ENCODE measurements at places on chromosomes 5 and 9.

DNA sequence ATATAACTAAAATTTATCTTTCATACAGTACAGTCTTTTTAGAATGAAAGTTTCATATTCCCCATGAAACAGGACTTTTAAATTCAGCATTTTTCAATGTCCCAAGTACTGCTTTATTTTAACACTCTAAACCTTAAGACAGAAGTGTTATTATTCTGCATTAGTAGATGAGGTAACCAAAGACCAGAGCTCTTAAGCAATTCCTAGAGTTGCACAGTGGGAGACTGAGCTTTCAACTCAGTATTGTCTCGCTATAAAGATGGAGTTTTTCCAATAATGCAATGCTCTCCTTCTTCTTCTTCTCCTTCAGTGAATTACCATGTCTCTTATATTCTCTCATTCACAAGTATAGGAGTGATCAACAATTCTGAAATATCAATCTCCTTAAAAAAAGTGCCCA is 479.7 kb downstream of the CETN3 start:
- no peak for DNase-seq

DNA sequence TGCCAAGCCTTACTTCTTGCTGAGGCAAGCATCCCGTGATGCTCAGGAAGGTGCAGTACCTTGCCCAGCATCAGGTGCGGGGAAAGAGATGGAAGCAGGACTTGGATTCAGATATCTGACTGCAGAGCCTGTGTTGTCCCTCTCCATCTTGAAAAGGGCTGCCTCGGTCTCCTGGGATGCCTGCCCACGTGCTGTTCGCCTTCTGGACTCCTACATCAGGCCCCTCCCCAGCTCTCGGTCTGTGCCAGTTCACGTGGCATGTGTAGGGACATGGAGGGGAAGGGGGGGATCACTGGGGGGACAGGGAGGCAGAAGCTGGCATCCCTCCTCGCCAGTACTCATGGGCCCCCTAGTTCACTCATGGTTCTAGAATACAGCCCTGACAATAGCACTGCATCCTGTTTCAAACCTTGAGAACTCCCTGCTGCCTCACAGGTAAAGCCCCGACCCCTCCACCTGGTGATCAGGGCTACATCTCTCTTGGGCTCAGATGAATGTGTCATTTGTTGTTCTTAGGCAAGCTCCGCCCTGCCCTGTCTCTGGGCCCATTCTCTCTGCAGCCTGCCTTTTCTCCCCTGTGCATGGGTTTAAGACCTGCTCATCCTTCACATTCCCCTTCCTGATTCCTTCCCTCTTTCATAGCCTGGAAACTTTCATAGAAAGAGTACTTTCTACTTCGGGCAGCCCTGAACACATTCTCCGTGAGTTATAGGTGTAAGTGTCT is 38.9 kb upstream of the SLC25A51 start:
- no peak for DNase-seq

GRCh38 chr9:99414321-99414720 is 192.2 kb downstream of the SEC61B start:
- no peak for DNase-seq

- no peak for DNase-seq
Observed at GRCh38 chr5:58016358-58016757, 443.5 kb downstream of the PLK2 start.

GRCh38 chr9:133233681-133234432 is 24.8 kb upstream of the OBP2B start:
- DNase-seq = no peak

GRCh38 chr9:130471411-130472183 is 26.8 kb downstream of the ASS1 start:
- DNase-seq = no peak

GRCh38 chr5:74660140-74660539 is 19.6 kb upstream of the ENC1 start:
- no peak for DNase-seq

- DNase-seq = no peak
Observed at GRCh38 chr5:154309371-154309745, 118.8 kb downstream of the GALNT10 start.

Data from activated CD4-positive, alpha-beta T cell treated with anti-CD3 and anti-CD28 coated beads for 24 hours (primary cell).